GM13976 (cell line): ENCODE measurements at places on chromosomes 12 and 14.

GRCh38 chr14:96861568-96862310 is 64.6 kb downstream of the VRK1 start:
- DNase-seq: no peak

GRCh38 chr12:75439048-75439447 is 41.5 kb upstream of the GLIPR1 start:
- DNase-seq: no peak

- DNase-seq: no peak
Observed at GRCh38 chr14:53062856-53063255, 90.3 kb downstream of the DDHD1 start.

DNA sequence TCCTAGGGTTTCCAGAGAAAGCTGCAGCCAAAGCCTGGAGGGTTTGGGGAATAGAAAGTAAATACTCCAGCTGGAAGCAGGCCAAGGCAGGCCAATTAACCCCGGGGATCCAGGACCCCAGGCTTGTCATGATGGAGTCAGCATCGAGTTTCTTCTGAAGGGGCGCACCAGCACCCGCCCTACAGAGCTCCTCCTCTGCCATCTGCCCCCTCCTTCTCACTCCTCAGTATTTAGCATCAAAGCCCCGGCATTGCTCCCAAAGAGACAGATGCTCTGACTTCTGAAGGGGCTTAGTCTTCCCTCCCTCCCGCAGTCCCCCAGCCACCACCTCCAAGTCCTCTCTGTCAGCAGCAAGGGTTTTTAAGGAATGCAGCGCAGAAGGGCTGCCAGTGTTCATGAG is 285.1 kb upstream of the NOS1 start:
- no peak for DNase-seq
